Right forelimb (tissue), 1 donor: ENCODE measurements at places on chromosomes 7 and 10.

GRCh38 chr10:22159979-22160378 is 57.8 kb downstream of the EBLN1 start:
- no peak for DNase-seq

GRCh38 chr7:157335991-157336382 is 817 bp upstream of the DNAJB6 start:
- DNase-seq, result peak; percentile 50

DNA sequence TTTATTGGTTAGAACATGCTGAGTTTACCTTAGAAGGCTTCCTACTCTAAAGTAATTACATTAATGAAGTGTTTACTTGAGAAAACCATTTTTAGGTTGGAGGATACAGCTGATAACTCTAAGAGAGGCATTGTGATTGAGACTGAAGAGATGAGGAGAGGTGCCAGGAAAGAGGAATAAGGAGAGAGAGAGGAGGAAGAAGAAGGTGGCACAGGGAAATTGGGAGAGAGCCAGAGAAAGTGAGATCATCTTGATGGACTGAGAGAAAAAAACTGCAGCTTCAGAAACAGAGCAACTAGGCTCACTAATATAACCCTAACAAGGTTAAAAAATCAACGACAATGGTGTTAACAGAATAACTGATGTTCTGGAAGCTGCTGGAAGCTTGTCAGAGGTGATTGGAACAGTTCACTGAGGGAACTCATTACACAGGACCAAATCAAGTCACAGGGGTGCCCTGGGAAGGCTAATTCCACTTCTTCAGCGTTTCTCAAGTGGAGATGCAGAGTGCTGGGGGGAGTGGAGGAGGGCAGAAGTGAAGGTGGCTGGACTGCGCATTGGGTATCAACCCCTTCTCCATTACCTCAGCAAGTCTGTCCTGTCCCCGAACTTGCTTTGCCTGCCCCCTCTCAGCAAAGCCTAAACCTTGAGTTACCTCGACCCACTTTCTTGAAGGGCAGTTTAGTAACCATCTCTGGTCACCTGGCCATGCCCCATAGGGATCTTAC is 6.9 kb upstream of the SORBS1 start:
- DNase-seq, result no peak

- DNase-seq, result no peak
Measured at GRCh38 chr7:101950450-101951119, 133.2 kb downstream of the CUX1 start.

DNA sequence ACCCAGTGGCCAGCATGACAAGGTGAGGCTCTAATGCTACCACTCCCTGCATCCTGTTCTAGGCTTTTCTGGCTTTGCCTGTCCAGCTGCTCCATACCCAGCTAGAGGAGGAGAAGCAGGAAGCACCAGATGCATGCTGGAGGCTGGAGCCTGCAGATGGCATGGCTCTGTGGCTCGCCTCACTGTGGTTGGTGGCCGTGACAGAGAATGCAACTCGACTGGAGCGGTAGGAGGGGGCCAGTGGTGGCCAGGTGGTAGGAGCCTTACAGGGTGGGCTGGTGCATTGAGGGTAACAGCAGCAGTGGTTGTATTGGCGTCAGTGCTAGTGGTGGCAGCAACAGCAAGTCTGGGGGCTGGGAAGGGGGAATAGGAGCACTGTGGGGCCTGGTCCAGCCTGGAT is 128.6 kb downstream of the ZNF248 start:
- no peak for DNase-seq

DNA sequence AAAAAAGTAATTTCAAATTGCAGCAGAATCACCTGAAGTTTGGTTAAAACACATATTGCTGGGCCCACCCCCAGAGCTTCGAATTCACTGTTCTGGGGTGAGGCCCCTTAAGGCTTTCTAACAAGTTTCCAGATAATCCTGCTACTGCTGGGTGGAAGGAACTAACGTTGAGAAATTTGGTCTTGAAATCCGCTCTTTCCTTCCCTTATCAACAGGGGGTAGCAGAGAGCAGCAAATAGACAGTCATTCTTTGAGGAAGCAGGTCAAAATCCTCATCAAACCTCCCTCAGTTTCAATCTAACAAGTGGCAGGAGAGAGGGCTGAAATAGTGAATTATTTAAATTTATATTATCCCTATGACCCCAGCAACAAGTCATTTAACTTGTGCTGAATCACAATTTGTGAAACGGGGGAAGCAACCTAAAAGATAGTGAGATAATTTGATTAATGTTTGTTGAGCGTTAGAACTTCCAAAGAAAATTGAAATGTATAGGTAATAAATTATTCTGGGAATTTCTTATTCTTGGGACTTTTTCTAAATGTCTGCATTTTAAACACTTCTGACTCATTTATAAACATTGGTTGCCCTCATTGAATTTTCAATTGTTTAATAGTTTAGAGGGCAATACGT is 21.7 kb upstream of the MALSU1 start:
- no peak for DNase-seq

DNA sequence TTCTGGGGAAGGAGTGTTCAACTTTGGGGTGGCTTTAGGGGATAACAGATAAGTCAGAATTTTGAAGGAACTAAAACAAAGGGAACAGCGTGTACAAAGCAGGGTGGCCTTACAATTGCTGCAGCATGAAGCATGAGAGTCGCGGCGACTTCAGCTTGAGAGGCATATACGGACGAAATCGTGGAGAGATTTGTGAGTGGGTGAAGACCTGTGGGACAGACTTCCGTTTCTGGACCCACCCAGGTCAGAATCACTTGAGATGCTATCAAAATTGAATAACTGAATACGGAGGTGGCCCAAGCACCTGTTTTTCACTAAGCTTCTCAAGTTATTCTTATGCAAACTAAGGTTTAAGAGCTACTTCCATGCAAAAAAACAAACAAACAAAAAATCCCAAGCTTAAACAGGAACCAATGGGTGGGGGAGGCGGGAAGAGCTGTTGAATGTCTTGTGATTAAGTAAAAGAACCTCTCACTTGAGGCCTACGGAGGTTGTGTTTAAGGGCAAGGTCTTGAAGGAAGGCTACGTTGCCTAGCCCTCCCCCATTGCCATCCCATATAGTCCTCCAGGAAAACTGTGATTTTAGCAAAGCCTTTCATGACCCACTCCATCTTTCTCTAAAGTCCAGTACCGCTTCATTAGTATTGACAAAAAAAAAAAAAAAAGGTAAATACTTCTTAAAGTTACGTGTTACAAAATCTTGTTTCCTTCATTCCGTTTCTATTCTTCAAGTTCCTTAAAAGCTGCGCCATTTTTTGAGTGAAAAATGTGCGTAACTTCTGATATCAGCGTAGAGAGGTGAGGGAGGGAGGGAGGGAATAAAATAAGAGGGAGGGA is 1.3 kb upstream of the TRIM24 start:
- DNase-seq, result no peak

- no peak for DNase-seq
Measured at GRCh38 chr7:2405601-2406345, 2.4 kb downstream of the CHST12 start.

DNA sequence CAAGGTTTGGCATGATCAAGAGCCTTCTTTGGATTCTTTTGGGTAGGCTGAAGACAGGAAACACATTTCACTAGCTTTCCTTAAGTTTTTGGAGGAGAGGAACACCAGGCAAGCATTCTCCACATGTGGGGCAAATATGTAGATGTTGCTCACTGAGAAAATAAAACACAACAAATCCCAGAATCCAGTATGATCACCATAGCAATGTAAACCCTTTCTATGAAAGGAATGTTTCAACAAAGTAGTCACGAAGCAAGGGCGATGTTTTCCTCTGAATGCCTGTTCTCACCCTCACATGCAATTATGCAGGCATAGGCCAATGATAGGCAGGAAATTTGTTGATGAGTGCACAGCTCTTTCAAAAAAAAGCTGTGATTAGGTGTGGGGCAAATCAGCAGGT is 20.5 kb upstream of the CEP41 start:
- no peak for DNase-seq
